ENCODE measurements at places on chromosomes 1 and 21.
A peak's percentile ranks its signal among the peaks of the same experiment; 100 is the strongest.

GRCh38 chr1:100277866-100278265 is 11.8 kb downstream of the RTCA start:
- DNase-seq: no peak

DNA sequence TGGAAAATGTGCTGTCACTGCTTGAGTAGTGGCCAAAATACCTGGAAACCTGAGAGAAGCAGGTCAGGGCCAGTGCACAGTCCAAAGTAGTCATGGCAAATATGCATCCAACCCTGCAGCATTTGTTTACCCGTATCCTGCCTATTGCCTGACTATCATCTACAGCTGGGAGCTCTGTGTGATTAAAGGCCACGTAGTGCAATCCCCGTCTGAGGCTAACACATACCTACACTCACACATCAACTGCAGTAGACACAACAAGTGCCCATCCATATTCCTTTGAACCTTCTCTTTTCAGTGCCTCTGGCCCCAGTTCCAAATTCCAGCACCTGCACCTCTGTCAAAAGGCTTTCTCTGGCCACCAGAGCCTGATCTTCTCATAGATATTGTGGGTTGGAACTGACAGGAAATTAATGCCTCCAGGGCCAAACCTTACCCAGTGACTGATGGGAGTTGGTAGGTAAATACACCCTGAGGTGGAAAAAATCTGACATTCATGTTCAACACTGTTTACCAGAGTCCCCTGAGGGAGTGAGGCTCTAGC is 383.0 kb downstream of the SETD4 start:
- no peak for DNase-seq

GRCh38 chr1:173195596-173196088 is 11.5 kb downstream of the TNFSF4 start:
- no peak for DNase-seq

DNA sequence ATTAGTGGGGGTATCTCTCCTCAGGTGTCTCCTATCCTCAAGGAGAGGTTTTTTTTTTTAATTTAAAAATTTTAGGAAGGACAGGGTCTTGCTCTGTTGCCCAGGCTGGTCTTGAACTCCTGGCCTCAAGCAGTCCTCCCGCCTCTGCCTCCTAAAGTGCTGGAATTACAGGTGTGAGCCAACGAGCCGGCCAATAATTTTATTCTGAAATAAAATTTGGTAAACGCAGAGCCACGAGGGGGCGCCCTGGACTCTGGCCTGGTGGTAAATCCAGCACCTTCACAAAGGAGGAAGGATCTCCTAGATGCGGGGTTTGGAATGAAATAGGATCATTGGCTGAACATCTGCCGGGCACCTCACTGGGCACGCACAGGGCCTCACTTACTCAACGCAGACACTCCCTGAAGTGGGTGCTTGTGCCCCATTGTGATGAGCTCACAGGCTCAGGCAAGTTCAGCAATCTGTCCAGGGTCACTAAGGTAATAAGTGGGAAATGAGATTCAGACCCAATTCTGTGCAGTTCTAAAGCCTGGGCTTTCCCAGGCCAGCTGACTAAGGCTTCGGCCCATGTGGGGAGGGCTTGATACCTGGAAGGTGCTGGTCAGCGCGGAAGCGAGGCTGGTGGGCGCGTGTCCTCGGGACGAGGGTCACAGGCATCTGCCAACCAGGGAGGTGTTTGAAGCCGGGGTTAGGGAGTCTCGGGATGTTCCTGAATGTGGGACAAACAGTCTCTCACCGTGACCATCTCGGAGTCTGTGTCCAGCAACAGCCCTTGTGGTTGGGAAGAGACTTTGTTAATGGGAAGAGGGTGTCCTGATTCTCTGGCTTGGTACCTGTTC is 32.7 kb upstream of the ETV3 start:
- DNase-seq: peak; percentile 3

GRCh38 chr1:34188418-34188817 is 11.7 kb downstream of the C1orf94 start:
- DNase-seq: no peak

- no peak for DNase-seq
These were observed 35.0 kb downstream of the FHAD1 start for GRCh38 chr1:15282038-15282437.

- no peak for DNase-seq
These were observed 233.9 kb upstream of the NEGR1 start for GRCh38 chr1:72516264-72516663.

- no peak for DNase-seq
These were observed 41.5 kb downstream of the KRTAP10-1 start for GRCh38 chr21:44498280-44499210.

DNA sequence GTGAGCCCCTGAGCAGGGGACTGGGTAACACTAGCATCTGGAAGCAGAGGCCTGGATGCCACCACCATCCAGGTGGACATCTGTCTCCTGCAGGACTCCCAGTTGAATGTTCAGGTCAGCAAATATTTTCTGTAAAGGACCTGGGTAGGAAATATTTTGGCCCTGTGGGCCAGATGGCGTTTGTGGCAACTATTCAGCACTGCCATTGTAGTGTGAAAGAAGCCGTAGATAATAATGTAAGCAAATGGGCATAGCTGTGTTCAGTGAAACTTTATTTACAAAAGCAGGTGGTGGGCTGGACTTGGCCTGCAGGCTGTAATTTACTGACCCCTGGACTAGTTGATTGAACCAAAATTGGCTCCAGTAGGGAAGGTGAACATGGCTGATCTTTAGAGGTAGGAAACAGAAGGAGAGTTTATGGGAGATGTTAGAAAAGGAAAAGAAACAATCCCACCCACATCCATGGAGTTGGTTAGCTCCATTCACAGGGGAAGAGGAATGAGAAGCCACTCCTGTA is 20.0 kb upstream of the CD101 start:
- no peak for DNase-seq

- DNase-seq: no peak
These were observed 166.9 kb downstream of the NCAM2 start for GRCh38 chr21:21165063-21165645.

DNA sequence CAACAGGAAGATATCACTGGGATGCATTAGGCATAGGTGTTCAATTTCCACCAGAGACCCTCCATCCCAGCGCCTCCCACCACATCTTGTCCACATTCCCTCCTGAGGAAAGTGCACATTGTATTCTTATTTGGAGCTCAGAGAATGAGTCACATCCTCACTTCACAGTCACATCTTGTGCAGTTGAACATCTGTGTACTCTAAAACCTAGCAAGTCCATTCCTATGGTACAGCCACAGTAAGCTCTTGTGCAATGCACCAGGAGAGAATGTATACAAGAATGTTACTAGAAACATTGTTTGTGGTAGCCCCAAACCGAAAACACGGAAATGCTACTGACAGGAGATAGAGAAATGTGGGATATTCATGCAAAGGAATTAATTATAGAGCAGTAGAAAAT is 1.6 kb upstream of the KDF1 start:
- DNase-seq: no peak

DNA sequence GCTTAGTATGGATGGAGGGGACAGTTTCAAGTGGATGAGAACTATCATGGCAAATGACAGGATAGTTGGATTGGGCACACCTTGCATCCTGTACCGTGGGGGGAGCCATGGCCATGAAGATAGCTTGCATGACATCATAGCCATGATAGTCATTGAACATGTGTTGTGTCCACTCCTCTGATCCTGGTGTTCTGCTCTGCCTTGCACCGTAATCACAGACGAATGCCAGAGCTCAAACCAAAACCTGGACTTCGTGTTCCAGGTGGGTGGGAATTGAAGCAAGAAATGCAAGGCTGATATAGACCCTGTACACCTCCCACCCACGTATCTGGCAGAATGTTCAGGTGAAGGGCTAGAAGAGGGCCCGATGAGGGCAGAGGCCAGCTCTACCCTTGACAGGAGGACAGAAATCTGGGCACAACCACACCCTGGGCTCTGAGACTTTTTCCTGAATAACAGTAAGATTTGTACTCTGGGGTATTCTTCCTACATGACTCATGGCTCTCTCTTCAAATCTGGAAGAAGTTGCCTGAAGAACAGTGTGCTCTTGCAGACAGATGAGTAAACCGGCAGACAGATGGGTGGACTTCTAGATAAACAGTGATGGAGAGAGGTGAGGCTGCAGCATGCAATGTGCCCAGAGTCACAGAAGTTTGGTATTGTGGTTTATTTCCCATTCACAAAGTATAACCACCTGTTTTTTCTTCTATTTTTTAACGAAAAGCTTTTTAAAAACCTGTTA is 45.0 kb downstream of the KCNJ6 start:
- DNase-seq: no peak

GRCh38 chr1:232901255-232901654 is 49.2 kb upstream of the NTPCR start:
- no peak for DNase-seq

DNA sequence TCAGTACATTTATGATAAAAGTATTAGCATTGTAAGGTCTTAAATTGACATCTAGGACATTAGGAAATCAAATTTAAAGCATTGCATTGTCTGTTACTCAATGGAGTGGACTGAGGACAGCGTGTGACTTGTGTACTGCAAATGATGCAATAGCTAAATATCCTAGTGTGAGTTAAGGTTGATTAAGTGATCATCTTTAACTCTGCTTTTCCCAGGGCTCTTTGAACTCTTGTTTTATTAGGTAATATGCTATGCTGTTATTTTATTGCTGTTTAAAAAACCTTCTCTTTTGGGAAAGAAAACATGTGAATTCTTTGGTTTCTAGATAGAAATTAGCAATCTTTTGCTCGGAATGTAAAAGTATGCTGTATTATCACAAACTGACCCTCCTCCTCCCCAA is 38.6 kb downstream of the NFIA start:
- DNase-seq: no peak

- DNase-seq: no peak
These were observed 1929.3 kb downstream of the NCAM2 start for GRCh38 chr21:22927469-22927868.

DNA sequence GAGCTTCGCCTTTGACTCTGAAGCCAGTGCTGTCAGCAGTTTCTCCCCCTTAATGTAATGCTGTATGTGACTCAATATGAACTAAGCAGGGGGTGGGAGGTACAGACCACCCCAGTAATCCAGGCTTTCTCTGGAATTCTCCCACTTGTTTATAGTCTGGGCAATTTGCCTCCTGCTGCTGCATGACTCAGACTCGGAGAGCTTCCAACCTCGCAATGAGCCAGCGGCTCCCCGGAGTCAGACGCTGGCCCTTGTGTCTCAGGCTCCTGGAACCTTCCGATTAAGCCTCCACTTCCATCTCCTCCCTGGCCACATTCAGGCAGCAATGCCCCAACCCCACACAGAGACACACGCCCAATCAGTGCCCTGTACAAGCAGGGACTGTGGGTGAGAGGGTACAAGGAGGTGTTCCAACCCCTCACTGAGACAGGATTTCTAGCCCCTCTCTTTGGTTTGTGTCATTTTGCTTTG is 471.7 kb upstream of the VAMP3 start:
- peak; percentile 49 for DNase-seq

DNA sequence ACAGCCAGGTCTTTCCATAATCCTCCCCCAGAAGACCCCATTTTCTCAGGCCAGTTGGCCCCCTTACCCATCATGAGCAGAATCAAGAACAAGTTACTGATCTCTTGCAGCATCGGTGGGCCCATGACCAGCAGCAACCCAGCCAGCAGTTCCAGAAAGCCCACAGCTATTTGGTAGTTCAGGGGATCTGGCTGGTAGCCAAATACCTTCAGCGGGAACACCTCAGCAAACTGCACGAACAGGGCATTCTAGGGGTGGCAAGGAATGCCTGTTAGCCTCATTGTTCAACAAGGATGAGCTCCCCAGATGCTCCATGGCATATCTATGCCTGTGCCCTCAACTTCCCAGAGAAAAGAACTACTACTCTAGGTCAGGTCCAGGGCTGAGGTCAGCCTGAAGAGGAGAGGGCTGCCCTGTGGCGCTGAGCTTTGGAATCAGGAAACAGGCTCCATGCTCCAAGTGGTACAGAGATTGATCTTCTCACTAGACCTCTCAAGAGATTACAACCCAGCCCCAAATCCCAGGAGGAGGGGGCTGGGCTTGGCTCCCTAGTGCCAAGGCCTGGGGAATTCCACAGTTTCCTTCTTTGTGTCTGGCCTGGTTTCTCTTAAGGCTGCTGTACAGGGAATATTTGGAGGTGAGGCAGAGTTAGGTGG is 1.3 kb downstream of the TMEM35B start:
- no peak for DNase-seq

- no peak for DNase-seq
These were observed 61.9 kb downstream of the TIAM1 start for GRCh38 chr21:31282095-31282709.

DNA sequence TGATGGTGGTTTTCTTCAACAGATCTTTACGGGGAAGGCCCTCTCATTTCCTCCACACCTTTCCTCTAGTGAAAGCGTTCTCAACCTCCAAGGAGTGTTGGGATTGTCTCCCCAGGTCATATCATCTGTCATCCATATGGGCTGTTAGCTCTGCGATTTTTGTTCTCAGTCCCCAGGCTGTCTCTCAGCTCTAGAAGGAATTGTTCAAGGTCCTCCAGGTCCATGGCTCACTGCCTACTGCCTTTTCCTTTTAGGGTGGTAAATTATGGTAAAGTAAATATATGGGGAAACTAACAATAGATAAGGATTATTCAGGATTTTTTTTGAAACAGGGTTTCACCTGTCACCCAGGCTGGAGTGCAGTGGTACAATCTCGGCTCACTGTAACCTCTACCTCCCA is 37.6 kb downstream of the ELF3 start:
- DNase-seq: no peak

DNA sequence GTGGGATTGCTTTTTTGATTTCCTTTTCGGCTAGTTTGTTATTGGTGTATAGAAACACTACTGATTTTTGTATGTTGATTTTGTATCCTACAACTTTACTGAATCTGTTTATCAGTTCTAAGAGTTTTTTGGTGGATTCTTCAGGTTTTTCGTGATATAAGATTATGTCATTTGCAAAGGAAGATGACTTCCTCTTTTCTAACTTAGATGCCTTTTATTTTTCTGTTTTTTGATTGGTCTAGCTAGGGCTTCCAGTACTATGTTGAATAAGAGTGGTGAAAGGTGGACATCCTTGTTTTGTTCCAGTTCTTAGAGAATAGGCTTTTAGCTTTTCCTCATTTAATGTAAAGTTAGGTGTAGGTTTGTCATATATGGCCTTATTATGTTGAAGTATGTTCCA is 13.1 kb upstream of the NHLH2 start:
- DNase-seq: no peak

- DNase-seq: no peak
These were observed 3.9 kb downstream of the BCAR3 start for GRCh38 chr1:93677729-93678128.

DNA sequence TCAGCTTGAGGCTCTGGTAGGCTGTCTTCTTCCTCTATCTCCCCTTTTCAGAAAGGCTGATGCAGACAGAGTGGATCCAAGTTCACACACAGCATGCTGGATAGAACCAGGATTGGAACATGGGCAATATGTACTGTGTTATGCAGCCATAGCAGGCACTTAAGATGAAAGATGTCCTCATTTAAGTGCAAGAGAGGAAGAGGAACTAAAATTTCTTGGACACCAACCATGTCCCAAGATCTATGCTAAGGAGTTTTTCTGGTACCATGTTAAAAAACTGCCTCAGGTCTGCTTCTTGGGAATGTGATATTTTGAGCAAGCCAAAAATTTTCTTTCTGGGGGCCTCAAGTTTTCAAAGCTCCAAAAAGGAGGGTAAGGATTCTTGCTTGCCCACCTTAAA is 1.2 kb downstream of the SDHB start:
- no peak for DNase-seq

Measured in substantia nigra (tissue), 51 donors.